ENCODE measurements at places on chromosomes 3 and 15. TPM values are rescaled to one million over a fixed set of nuclear protein-coding genes. Genes with fewer than 3 reads are reported as not detected.

DNA sequence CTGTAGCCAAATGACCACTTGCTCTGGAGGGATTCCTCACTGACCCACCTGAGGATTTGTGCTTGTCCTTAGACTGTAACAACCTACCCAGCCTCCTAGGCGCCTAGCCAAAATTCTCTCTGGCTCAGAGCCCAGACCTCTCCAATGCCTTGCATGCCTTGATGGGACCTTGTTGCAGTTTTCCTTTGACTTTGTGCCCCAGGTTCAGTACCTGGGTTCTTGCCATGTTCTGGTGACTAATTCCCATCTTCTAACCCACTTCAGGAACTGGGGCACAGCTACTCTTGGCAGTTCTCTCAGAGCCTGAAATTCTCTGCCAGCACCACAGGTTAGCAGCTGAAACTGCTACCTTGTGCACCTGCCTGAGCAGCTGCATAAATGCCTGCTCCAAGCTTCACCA lies 27.0 kb upstream of the UBE3A start:
- DNase-seq: no peak

GRCh38 chr15:54424171-54424570 lies 445.9 kb downstream of the UNC13C start:
- DNase-seq: no peak

Gene ZNF80
- total RNA-seq: 0.12 TPM

DNA sequence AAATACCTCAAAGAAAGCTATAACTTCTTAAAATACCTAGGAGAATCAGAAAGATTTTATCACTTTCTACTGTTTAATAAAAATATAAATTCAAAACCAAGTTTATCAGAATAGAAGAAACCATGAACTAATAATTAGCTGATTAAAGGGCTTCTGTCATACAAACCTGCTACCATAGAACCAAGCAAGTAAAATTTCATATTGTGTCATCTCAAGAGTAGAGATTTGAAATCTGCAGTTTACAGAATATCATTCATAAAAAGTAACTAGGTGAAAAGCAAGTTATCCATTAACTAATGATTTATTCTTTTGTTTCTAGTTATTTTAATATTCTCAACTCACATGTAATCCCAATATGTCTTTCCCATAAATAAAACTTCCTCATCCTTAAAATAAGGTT lies 36.8 kb upstream of the XXYLT1 start:
- no peak for DNase-seq

DNA sequence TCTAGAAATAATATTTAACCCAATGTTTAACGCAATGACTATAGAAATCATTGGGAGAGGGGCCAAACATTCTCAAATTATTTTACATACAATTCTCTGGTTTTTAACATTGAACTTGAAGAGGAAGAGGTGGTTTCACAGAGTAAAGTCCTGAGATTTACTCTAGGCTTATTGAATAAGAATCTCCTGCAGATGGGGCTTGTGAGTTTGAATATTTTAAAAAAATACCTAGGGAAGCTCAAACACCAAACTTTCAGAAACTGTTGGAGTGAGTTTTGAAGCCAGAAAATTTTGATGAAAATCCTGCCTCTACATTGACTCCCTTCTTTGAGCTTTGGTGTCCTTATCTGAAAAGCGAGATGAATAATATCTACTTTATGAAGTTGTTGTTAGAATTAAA lies 906.6 kb downstream of the TUSC7 start:
- DNase-seq: no peak

DNA sequence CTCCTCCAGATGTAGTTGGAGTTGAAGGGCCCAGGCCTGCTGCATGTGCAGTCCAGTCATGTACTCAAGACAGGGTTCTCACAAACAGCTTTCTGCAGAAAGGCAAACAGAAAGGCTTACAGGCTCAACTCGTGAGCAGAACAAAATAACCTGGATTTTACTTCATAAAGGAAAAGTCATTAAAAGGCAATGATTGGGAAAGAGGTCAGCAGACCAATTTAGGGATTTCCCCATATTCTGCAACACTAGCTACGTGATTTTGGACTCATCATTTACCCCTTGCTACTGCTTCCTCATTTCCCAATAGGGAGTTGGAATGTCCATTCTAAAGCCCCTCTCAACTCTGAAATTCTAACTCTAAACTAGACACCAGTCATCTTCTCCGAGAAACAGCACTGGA lies 18.1 kb downstream of the METTL6 start:
- no peak for DNase-seq

Gene PYGO1
- total RNA-seq: 0.34 TPM

Gene PRICKLE2
- 0.05 TPM for total RNA-seq

DNA sequence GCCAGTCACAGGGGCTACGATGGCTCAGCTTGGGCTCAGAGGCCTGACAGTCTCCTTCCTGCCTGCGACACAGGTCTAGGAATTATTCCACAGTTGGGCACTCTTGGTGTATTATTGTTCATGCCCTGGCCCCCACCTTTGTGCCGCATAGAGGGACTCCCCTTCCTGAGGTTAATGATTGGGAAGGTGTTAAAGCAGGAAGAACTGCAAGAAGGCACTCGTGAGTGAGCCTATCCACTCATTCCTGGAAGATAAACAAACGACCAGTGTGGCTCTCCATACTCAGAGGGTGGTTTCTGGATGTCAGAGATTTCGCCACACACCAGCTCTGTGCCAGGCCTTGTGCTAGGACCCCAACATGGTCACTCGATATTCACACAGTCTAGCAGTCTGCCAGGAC lies 12.3 kb downstream of the LIPC start:
- DNase-seq: no peak

DNA sequence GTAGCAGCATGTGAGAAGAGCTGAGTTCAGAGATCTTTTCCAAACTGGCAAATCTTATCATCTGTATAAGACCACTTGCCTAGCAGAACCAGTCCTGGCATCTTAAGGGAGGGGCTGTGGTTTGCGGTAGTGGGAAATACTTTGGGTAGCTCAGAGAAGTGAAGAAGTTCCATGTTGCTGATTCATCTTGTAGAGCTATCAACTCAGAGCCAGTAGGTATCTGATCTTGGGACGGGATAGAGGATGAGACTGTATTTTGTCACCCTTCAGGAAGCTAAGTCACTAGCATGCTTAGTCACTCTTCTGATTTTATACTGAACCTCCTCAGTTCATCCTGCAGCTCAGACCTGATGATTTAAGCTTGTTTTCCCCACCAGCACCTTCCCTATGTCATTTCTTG lies 211.4 kb downstream of the NR1D2 start:
- DNase-seq: peak; percentile 49

- DNase-seq: no peak
Observed at GRCh38 chr3:72889310-72890165, 1.7 kb downstream of the GXYLT2 start.

Gene GPR27
- total RNA-seq: not detected

Gene ZDHHC19
- total RNA-seq: not detected

Gene ENTPD3
- total RNA-seq: not detected

GRCh38 chr3:31776016-31776415 lies 205.0 kb downstream of the OSBPL10 start:
- DNase-seq: no peak

Gene GOLGA8Q
- not detected for total RNA-seq

All from HCT116 (cell line).